ENCODE measurements at places on chromosomes 11 and 22.
A peak's percentile ranks its signal among the peaks of the same experiment; 100 is the strongest.

DNA sequence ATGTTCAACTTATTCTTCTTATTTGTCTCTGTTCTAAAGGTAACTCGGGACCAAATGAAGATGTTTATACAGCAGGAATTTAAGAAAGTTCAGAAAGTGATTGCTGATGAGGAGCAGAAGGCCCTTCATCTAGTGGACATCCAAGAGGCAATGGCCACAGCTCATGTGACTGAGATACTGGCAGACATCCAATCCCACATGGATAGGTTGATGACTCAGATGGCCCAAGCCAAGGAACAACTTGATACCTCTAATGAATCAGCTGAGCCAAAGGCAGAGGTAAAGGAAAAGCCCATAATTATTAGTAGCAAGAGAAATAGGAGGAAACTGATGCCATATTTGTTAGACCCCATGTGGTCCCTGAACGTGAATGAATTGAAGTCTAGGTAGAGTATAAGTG, 63.3 kb downstream of the TRIM44 start:
- no peak for DNase-seq

DNA sequence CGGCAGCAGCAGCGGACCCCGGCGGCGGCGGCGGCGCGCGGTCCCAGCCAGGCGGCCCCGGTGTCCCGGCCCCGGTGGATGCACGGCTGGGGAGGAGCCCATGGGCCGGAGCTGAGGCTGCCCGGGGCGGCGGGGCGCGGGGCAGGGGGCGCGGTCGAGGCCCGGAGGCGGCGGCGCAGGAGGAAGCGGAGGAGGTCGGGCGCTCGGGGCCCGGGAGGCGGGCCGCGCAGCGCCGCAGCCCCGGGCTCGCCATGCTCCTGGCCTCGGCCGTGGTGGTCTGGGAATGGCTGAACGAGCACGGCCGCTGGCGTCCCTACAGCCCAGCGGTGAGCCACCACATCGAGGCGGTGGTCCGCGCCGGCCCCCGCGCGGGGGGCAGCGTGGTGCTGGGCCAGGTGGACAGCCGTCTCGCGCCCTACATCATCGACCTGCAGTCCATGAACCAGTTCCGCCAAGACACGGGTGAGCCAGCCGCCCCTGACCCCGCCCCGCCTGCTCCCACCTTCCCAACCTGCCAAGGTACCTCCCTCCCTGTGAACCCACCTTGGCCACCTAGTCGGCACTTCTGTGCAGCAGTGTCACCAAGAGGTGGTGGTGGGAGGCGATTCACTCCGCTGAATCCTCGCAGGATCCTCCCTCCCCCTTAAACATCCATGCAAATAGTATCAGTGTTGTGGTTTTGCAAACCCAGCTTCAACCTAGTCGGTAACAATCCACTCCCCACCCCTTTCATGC, 580 bp downstream of the DTX4 start:
- DNase-seq: no peak

DNA sequence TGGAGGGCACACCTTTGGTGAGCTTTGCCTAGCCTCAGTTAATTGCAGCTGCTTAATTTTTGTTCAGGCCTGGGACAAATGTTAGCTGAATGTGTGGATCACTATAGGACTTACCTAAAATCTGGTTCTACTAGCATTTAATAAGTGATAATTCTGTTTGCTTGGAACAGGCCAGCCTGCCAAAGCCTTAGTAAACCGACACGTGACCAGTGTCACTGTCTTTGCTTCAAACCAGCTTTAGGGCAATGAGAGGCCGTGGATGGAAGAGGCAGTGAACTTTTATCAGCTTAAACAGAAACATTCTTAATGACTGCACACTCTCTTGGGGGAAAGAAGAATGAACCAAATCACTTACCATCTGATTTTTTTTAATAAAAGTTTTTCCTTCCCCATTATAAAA, 10.8 kb downstream of the PARVA start:
- DNase-seq: no peak

GRCh38 chr11:65541093-65541982, 16.5 kb downstream of the SCYL1 start:
- DNase-seq: no peak

DNA sequence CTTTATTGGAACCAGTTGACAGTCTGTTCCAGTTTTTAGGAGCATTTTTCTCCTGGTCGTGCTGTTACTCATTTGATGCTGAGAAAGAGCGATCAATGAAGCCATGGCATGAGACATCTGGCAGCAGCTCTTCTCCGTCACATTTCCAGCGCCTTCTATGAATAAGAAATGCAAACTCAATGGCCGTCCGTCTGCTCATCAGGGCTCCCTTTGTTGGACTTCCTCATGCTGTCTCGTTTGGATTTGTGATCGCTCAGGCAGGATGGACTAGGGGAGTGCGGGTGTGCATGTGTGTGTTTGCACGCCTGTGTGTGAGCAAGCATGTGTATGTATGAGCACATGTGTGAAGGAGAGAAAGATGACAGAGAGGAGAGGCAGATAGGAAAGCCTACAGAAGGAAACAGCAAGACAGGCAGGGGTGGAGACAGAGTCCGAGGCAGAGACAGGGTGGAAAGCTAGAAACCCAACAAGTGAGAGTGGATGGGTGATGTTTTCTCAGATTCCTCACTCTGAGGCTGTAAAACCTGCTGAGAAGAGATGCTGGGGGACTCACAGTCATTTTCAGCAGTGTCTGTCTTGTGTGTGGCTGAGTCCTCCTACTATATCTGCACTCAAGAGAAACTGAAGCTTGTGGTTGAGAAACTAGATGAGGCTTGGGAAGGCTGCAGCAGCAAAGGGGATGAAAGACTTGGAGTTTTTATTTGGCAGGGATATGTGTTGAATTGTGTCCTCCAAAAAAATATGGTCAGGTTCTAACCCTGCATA, 56.0 kb upstream of the CLMP start:
- no peak for DNase-seq

DNA sequence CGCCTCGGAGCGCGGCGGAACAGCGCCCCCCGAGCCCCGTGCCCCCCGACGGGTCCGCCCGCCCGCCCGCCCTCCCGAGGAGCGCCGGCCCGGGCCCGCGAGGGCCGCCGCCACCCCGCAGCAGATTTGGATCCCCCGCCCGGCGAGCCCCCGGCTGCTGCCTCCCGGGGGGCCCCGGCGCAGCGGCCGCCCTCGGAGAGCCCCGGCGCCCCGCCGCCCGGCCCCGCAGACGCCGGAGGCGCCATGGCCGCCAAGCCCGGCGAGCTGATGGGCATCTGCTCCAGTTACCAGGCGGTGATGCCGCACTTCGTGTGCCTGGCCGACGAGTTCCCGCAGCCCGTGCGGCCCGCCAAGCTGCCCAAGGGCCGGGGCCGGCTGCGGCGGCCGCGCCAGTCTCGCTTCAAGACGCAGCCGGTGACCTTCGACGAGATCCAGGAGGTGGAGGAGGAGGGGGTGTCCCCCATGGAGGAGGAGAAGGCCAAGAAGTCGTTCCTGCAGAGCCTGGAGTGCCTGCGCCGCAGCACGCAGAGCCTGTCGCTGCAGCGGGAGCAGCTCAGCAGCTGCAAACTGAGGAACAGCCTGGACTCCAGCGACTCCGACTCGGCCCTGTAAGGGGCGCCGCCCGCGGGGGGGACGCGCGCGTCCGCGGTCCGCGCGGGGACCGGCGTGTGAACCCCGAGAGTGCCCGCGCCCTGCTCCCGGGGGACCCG, 380 bp downstream of the C11orf96 start:
- DNase-seq: no peak

GRCh38 chr11:93392867-93393266, 62.3 kb downstream of the DEUP1 start:
- DNase-seq: no peak

DNA sequence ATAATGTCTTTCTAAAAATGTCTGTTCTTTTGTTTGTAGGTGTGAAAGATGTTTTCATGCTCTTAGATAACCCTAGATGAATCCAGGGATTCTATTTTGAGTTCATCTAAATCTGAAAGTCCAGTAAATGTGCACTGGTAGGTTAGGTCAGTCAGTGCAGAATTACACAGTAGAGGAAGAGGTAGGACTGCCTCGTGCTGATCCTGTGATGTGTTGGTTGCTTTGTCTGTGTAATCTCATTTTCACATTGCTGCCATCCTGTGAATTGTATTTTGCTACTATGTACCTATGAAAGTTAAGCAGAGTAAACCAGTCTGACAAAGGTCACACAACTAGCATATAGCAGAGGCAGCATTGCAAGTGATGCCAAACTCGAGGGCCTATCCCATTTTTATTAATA, 36.5 kb downstream of the ATXN10 start:
- no peak for DNase-seq

DNA sequence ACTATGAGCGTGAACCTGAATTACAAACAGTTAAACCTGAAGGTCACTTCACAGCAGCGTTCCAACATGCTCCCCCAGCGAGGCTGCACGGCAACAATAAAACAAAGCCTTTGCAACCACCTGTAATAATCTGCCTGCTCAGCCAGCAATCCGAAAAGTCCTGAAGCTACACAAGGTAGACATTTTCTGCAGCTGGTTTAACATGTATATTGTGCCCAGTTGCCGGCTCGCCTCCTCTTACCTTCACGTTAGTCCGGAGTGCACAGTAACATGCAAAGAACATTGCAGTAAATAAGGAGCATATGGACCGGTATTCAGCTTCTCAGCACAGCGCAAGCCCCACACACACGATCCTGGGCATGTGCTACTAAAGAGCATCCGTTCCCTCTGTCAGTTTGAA, 704.3 kb downstream of the DLG2 start:
- no peak for DNase-seq

GRCh38 chr11:14906578-14906977, 14.5 kb upstream of the CYP2R1 start:
- DNase-seq: no peak

DNA sequence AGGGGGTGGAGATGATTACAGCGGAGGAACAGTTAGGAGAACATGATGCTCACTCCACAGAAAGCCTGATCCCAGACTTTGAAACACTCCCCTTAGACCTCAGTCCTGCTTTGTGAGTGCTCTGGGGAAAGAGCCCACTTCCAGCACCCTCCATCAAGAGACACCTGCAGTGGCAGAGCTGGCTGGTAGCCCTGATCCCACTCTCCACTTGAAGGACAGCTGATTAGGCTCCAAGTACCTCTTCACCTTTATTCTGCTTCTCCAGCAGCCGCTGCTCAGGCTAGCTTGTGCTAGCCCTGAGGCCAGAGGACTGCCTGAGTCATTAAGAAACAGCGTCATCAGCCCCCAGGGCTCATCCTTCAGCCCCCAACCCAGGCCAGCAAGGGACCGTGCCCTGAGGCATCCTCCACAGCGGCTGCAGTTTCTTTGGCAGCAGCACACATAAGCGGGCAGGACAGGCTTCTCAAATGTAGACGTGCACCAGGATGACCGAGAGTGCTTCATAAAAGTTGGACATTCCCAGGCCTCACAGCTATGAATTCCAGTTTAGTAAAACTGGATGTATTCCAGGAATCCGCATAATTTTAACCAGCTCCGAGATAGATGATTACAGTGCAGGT, 146.0 kb upstream of the TBCEL start:
- DNase-seq: no peak

DNA sequence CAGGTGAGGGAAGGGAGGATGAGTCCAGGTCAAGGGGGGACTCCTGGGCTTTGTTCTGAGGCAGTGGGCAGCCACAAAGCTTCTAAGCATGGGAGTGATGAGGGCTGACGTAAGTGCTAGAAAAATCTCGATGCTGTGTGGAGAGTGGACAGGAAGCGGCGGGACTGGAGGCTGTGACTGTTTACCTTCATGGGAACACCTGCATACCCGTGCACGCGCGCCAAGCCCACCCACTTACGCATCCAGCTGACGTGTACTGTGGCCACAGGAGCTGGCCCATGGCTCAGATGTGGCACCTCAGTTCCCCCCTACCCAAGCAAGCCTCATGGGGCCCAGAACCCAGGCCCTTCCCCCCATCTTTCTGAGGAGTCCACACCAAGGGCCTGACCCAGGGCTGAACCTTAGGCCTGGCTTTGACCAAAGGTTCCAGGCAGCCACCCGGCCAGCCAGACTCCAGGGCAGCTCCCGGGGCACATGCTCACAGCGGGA, 14.0 kb downstream of the MYRF start:
- no peak for DNase-seq

GRCh38 chr11:47052165-47052564, 115.6 kb downstream of the CSTPP1 start:
- DNase-seq: no peak

DNA sequence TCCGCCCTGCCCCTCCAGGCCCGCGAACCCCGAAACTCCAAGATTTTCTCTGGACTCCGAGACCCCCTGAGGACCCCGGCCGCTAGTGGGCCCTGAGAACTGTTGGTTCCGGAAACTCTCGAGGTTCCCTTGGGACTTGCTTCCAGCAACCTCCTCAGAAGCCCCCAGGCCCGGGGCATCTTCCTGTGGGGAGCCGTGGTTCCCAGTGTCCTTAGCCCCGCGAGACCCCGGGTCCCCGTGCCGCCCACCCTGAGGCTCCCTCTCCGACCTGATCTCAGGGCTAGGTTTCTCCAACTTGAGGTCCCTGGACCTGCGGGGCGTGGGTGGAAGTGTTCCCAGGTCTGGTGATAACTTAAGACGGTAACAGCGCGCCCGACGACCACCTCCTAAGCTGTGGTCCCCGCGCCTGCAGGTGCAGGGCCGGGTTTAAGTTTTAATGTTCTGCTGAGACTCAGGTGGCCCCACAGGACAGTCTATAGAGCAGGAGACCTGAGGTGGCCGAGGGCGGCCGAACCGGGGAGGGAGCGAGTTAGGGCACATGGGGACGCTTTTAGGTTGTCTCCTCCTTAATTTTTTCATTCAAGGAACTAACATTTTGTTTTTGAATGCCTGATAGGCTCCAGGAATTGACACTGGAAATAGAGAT, 720 bp downstream of the FAM118A start:
- DNase-seq: no peak

DNA sequence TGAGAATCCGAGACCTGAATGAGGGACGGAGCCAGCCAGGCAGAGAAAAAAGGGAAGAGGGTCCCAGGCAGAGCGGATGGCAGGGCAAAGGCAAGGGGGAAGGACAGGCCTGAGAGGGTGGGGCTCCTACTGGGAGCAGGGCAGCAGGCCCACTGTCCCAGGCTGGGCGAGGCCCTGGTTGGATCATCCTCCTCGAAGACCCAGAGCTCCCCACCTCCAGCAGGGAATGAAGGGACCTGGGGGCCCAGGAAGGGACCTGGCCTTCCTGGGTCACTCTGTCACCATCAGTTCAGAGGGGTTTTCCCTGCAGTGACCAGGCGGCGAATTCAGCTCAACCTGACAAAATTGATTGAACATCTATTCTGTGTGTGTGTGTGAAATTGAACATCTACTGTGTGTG, 4.0 kb downstream of the CD5 start:
- no peak for DNase-seq

- DNase-seq: peak; percentile 35
These were observed 122.4 kb downstream of the ETS1 start for GRCh38 chr11:128464878-128465450.

Data from stimulated activated naive CD4-positive, alpha-beta T cell (primary cell).